ENCODE measurements at places on chromosomes 3 and 15.

DNA sequence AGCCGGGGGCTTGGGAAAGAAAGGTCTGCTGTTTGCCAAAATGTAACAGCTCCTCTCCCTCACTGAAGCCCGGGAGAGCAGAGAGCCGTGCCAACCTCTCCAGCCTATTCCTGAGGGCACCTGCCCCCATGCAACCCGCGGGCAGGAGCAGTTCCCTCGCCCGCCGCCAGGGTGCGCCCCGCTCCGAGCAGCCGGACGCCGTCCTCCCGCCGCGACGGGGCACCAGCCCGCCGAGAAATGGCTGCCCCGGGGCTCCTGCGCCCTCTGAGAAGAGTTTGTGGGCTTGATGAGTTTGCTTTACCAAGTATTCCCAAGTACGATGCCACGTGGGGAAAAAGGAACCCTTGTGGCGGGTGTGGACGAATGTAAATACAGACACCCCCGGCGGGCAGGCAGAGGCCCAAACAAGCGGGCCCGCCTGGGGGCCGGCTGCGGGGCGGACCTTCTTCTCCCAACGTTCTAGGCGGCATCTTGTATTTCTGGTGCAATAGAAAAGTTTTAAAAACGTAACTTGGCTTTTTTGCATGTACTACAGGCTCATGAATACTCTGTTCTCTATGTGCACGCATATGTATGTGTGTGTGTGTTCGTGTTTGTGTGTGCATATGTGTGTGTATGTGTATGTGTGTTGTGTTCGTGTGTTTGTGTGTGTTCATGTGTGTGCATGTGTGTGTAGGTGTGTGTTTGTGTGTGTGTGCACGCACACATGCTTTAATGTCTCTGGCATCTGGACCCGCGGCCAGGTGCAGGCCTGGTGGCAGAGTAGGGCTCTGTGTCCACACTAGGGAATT lies 162.9 kb downstream of the CHSY1 start:
- DNase-seq, result peak; percentile 72

GRCh38 chr3:39121621-39122020 lies 14.1 kb downstream of the TTC21A start:
- DNase-seq, result no peak

DNA sequence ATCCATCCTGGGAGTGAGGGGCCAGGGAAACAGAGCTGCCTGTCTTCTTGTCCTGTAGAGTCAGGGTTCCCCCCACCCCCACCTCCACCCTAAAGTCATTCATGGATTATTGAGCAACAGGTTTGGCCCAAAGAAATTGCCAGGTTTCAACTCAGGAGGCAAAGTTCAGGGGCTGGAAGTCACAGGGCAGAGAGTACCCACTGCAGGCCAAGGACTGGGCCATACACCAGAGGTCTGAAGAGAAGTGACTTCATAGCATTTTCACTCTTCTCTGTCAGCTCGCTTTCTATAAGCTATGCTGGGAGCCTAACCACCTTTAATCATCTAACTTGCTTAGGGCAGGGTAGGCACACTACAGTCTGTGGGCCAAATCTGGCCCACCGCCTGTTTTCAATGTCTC lies 50.1 kb downstream of the STARD5 start:
- no peak for DNase-seq

DNA sequence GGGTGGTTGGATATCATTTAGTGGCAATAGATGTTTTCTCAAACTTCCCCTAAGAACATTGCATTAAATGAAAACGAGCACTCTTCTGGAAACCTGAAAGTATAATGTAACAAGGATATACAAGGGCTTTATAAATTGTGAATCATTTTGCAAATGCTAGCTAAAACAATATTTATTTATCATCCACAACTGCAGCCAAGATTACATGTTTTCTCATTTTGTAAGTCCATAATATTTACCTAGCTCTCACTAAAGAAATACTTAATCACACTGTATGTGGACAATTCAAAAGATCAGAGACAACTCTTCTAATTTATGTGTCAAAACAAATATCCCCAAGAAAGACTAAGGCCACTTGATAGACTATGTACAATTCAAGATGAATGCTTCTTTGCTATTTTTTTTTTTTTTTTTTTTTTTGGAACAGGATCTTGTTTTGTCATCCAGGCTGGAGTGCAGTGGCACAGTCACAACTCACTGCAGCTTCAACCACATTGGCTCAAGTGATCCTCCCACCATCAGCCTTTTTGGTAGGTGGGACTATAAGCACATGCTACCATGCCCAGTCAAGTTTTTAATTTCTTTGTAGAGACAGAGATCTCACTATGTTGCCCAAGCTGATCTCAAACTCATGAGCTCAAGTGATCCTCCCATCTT lies 427.7 kb upstream of the THBS1 start:
- DNase-seq, result no peak
